SK-N-SH (cell line): ENCODE measurements at places on chromosomes 3 and 15. TPM values are rescaled to one million over a fixed set of nuclear protein-coding genes. Genes with fewer than 3 reads are reported as not detected.

GRCh38 chr3:16090024-16090423, 84.5 kb upstream of the GALNT15 start:
- DNase-seq: no peak
- H3K27ac ChIP-seq: peak overlapping the region; percentile 34
- peaks cover 30% of the 10 kb centered on the region for H3K4me1 ChIP-seq
- no peaks in the 10 kb centered on the region for H3K27me3 ChIP-seq
- H3K36me3 ChIP-seq: no peaks in the 10 kb centered on the region

- H3K4me3 ChIP-seq: no peak overlapping the region
- no peaks in the 10 kb centered on the region for H3K36me3 ChIP-seq
- H3K4me1 ChIP-seq: no peaks in the 10 kb centered on the region
- H3K27ac ChIP-seq: no peak overlapping the region
- DNase-seq: no peak
Measured at GRCh38 chr3:187093320-187093719, 46.0 kb downstream of the RPL39L start.

DNA sequence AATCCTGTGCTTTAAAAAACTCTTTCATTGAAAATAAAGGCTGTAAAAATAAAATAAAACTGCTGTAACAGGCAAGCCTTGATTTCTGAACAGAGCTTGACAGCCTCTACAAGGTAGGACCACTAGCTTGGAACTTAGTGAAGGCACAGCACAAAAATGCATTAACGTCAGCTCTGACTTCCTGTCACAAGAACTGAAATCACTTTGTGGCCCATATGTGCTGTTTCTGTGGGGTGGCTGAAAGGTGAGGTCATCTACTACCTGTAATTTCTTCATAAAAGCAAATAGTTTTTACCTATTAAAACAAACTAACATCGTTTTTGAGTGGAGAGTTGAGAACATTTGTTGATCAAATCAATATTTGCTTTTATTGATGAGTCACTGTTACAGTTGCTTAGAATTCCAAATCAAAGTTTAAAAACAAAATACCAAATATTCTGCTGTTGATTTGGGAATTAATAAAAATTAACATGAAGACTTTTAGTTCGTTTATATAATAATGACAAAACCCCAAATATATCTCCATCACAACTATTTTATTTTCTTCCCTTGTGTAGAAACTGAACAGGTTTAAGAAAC, 1034.1 kb downstream of the MCTP2 start:
- no peaks in the 10 kb centered on the region for H3K36me3 ChIP-seq
- DNase-seq: no peak
- H3K27ac ChIP-seq: no peak overlapping the region
- H3K27me3 ChIP-seq: no peaks in the 10 kb centered on the region
- no peaks in the 10 kb centered on the region for H3K4me1 ChIP-seq

The CDCP1 gene
- 2.7 and 3.6 TPM in 2 replicates for polyA plus RNA-seq
